ENCODE measurements at places on chromosomes 1 and 21.

DNA sequence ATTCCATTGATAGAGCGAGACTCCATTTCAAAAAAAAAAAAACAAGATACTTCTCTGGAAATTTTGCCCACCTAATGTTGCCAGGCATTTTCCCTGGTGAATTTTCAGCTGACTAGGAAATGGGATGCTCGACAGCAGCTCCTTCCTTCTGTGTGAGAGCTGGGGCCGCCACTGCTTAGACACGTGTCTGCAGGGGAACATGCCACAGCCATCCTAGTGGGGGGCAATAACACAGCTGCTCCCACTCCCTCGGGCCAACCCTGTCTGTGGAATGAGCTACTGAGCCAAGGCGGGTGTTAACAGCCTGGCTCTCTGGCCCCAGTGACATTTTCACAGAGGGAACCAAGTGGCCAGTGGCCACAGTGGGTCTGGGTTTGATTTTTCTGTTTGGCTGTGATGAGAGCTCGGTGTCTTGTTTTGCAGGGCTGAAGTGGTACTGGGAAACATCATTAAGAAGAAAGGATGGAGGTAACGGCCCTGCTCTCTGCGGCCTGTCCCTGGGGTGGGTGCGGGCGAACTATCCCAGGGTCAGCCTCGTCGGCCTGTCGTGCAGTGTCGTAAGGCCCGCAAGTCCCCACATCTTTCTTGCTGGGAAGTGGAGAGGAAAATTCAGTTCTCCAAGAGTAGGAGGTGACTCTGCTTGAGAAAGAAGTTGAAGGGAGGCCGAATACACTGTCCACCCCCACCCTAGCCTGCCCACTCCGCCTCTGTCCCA, 39.2 kb downstream of the KCNAB2 start:
- peak; percentile 49 for DNase-seq

DNA sequence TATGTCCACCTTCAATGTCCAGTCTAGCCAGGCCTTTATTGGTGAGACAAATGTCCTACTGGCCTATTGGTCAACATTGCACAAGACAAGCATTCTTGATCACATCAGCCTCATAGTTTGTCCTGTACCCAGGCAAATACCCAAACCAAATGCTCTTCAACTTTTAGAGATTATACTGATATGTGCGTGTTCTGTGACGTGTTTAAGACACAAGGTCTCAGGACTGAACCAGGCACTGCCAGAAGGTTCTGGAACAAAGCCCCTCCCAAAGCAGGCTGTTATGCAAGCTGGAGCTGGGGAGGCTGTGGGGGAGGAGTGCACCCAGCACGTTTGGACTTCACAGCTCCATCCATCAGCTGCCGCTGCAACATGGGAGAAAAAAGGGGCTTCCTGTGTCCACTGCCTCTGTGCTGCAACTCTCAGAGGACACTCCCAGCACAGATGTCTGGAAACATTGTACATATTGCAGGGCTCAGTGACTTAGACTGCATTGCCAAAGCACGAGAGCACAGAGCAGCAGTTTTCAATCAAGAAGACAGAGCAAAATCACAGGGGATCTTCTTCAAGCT, 45.9 kb downstream of the NID1 start:
- peak; percentile 89 for DNase-seq

GRCh38 chr1:16085522-16085921, 12.1 kb upstream of the FAM131C start:
- no peak for DNase-seq

GRCh38 chr21:37565530-37566223, 199.1 kb downstream of the DYRK1A start:
- DNase-seq: no peak

DNA sequence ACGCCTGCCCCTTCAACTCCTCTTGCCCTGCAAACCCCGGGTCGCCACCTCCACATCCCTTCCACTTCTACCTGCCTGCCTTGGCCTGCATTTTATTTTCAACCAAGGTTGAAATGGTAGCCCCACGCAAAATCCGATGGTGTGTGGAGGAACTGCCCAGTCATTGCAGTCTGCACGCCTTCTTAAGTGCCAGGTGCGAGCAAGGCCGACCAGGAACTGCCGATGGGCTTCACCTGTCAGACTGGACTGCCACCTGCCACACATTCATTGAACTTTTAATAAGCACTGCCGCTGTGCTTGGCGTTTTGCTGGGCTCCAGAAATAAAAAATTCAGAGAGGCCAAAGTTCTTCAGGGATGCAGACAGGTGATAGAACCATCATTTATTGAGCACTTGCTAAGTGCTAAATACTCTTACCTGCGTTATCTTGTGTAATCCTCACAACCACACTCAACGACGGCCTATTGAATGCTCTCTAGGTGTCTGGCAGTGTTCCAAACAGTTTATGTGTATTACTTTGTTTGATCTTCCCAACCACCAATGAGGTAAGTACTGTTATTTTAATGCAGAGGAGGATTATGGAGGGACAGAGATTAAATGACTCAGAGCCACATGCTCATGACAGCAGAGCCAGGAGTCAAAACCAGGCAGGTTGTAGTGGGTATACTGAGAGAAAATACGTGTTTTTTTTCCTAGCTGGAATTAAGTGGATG, 36.2 kb downstream of the CACHD1 start:
- no peak for DNase-seq

- DNase-seq: no peak
Measured at GRCh38 chr1:107405236-107405635, 264.4 kb downstream of the NTNG1 start.

DNA sequence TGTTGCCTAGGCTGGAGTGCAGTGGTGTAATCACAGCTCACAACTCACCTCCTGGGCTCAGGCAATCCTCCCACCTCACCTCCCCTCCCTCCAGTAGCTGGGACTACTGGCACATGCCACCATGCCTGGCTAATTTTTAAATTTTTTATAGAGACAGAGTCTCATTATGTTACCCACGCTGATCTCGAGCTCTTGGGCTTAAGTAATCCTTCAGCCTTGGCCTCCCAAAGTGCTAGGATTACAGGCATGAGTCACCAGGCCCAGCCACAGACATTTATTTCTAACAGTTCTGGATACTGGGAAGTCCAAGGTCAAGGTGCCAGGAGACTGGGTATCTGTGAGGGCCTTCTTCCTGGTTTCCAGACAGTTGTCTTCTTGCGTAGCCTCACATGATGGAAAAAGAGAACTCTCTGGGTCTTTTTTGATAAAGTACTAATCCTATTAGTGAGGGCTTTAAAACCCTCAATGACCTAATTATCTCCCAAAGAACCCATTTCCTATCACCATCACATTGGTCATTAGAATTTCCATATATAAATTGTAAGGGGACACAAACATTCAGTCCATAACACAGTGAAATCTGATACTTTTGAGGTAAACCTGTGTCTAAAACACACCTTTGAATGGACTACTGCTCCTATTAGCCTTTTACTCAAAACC, 67.9 kb downstream of the PHACTR4 start:
- DNase-seq: peak; percentile 32

DNA sequence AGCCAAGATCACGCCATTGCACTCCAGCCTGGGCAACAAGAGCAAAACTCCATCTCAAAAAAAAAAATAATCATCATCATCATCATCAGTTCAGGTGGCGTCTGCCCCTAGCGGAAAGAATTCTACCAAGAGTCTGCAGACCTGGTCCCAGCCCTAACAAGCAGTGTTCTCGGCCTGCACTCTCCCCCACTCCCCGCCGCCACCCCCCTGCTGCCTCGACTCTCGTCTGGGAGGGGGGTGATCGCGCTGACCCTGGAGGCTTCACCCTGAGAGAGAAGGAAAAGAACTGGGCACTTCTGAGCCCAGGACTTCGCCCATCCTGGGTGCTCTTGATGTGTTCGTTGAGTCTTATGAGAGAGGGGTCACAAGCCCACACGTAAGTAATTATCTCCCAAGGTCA, 160.1 kb upstream of the TMEM51 start:
- no peak for DNase-seq

DNA sequence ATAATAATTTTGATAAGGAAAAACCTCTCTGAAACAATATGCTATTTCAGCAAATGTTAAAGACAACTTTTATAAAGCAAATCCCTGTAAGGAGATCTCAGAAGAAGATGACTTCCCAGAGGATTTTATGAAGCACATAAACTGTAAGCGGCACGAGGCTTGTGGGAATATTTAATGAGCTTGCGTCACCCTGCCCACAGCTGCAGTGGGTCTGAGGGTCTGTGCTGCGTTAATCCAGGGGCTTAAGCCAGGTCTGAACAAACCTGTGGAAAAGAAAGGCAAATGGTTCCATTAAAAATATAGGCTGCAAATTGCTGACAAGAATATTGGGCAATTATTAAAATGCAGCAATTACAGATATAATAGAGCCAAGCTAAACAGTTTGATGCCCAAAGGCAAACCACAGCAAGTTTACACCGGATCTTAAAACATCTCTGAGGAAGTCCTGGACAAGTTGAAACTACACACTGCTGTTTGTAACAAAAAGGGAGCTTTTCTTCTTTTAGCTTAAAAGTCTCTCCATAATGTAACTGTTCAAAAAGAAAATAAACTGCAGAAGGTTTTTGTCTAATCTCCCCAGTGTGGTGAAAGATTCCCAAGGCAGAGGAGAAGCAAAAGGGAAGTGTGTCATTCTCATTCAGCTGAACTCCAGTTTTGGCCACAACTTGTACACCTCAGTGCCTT, 21.8 kb downstream of the TGFBR3 start:
- DNase-seq: no peak

- DNase-seq: no peak
Measured at GRCh38 chr21:37408464-37409193, 42.1 kb downstream of the DYRK1A start.

GRCh38 chr1:26582836-26583460, 53.4 kb downstream of the RPS6KA1 start:
- DNase-seq: no peak

GRCh38 chr1:112722601-112723510, 7.7 kb upstream of the PPM1J start:
- no peak for DNase-seq

GRCh38 chr1:67213164-67213563, 46.9 kb downstream of the IL23R start:
- no peak for DNase-seq

- DNase-seq: no peak
Measured at GRCh38 chr1:162918151-162918754, 57.3 kb upstream of the CCDC190 start.

- DNase-seq: no peak
Measured at GRCh38 chr1:101044259-101044658, 18.7 kb upstream of the DPH5 start.

GRCh38 chr1:87042111-87042811, 127.8 kb downstream of the HS2ST1 start:
- no peak for DNase-seq

DNA sequence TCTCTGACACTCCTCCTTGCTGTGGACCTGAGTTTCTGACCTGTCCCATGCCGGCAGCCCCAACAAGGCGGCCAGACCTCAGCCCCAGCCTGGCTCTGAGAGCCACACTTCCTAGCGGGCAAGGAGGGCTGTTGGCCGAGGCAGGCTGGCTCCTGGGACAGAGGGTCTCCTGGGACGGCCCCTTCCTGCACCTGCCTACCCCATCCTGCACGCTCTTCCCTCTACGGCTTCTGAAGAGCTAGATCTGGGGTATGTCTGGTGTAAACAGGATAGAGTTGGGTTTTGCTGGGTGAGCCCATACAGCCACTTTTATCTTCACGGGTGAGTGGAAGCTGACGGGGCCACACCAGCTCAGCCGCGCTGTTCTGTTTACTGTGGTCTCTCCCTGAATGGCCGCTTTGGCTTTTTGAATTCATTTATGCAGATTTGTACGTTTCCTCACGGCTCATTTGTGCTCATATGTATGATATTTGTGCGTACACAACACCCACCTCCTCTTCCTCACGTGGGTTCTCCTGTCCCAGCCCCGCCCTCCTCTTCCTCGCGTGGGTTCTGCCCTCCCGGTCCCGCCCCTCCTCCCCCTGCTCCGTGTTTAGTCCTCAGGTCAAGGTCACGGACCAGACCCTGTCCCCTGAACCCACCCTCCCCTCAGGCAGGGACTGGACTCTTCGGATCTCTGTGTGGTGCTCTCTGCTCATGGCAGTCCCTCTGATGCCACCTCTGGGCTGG, 34.7 kb upstream of the POFUT2 start:
- DNase-seq: peak; percentile 29

GRCh38 chr1:164774413-164774812, 215.4 kb downstream of the PBX1 start:
- DNase-seq: no peak

DNA sequence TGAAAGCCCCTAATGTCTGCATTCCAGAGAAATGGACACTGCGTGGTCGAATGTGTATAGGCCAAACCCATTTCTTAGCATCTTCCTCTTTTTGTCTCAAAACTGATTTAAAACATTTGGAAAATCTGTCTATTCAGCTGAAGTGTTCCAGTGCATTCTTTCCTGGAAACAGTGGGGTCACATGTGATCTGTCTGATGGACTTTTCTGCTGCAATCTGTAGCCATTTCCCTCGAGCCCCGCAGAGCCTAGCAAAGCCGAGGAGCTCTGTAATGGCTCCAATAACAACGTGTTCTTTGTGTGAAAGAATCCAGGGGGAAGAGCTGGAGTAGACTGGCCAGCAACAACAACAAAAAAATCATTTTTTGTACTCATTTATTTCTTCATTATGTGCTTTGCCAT, 329.3 kb downstream of the BARHL2 start:
- peak; percentile 17 for DNase-seq

GRCh38 chr1:53091841-53092645, 30.0 kb downstream of the PODN start:
- peak; percentile 66 for DNase-seq

GRCh38 chr1:204103431-204103741, 30.5 kb downstream of the SOX13 start:
- DNase-seq: no peak

DNA sequence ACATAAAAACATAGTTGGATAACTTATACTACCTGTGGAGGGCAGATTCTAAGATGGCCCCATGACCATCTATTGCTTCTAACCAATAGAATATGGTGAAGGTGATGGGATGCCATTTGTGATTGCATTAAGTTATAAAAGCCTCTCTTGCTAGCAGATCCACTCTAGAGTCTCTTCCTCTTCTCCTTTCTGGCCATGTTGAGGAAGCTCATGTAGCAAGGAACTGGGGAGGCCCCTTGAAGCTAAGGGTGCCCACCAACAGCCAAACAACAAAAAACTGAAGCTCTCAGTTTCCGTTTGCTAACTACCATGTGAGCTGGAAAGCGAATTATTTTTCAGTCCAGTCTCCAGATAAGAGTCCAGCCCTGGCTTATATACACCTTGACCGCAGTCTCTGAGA, 16.0 kb upstream of the AGO1 start:
- no peak for DNase-seq

DNA sequence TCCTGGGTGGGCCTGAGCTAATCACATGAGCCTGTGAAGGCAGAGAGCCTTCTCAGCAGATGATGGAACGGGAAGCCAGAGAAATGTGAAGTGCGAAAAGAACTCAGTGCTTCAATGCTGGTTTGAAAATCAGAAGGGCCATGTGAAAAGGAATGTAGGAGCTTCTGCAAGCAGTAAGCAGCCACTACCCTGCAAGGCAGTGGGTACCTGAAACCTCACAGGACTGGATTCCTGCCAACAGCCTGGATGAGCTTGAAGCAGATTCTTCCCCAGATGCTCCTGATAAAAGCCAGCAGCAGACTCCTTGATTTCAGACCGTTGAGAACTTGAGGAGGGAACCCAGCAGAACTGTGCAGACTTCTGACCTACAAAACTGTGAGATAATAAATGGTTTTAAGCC, 158.6 kb downstream of the SYT2 start:
- no peak for DNase-seq
